NCI-H187 (cell line): ENCODE measurements at places on chromosomes 11 and 22.

DNA sequence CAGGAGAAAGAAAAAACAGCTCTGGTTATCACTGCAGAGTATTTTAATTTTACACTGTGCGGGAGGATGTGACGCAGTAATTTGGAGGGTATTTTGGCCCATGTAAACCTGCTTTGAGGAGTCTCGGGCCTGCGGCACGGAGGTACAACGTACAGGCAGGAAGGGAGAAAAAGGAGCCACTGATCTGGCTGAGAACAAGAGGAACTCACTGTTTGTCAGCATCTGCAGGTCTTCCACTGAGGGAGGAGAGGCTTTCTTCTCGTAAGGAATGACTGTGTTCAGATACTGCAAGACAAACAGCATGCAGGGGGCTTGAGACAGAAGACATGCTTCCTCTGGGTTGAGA, 44.0 kb downstream of the FEZ1 start:
- DNase-seq: no peak

- DNase-seq: no peak
Observed at GRCh38 chr11:79152511-79152910, 288.3 kb downstream of the TENM4 start.

GRCh38 chr11:128482512-128483191, 104.7 kb downstream of the ETS1 start:
- no peak for DNase-seq

GRCh38 chr22:17820879-17821439, 46.7 kb upstream of the BID start:
- DNase-seq: no peak

DNA sequence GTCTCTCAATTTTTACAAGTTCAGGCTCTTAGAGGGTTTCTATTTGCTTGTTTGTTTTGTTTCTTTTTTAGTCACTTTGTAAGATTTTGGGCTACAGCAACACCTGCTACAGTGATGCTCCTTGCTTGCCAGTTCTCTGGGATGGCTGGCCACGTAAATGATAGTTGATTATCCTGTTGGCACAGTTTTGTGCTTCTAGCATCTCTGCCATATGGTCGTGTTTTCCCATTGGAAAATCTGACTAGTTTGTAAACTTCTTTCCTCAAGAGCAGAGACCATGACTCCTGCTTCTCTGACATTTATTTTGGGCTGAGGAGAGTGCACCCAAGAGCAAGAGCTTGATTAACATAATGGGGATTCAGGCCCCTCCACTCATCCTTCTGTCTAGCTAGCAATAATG, 1621.6 kb upstream of the RAG2 start:
- DNase-seq: no peak

DNA sequence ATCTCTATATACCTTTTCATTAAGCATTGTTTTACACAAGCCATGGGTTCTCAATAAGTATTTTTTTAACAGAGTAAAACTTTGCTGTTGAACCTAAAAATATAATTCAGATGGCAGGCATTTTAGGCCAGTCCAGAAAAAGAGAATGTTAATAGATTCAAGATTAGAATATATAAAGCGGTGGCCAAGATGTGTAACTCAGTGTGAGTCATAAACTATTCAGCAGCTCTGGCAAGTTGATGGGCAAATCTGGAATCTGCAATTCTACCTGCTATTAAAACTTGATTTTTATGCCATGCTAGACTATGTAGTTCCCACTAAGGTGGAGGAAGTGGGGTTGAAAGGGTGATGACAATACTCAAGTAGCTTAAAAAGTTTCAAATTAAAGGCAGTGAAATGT, 45.4 kb downstream of the CASP12 start:
- DNase-seq: no peak

DNA sequence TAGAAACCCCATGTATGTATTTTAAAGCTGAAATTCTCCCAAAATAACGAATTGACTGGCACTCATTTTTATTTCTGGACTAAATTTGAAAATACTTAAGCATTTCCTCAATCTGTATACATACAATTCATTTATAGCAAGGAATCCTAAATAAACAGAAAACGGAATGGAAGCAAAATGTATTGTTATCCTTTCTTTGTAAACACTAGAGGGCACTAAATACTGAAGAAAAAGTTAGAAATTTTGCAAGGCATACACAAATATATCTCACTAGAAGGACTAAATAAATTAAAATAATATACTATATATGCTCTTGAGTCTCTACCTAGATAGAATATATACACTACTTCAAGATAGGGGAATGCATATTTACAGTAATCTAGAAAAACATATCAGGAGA, 23.1 kb upstream of the ANO5 start:
- DNase-seq: no peak

- DNase-seq: no peak
Observed at GRCh38 chr22:40009292-40009774, 14.6 kb downstream of the FAM83F start.

- no peak for DNase-seq
Observed at GRCh38 chr11:544817-545166, 7.5 kb downstream of the LRRC56 start.

GRCh38 chr11:18697576-18697975, 1.0 kb upstream of the TMEM86A start:
- DNase-seq: no peak

DNA sequence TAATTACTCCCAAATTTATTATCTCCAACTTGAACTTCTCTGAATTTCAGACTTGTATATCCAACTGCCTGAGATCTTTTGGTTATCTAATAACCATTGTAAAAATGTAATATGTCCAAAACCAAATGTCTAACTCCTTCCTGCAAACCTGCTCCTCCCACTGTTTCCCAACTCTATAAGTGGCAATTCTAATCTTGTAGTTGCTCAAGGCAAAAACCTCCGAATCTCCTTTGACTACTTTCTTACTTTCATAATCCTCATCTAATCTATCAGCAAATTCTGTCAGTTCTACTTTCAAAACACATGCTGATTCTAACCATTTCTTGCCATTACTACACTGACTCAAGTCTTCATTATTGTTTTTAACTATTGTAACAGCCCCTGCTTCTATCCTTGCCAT, 55.7 kb downstream of the FAM168A start:
- DNase-seq: no peak

DNA sequence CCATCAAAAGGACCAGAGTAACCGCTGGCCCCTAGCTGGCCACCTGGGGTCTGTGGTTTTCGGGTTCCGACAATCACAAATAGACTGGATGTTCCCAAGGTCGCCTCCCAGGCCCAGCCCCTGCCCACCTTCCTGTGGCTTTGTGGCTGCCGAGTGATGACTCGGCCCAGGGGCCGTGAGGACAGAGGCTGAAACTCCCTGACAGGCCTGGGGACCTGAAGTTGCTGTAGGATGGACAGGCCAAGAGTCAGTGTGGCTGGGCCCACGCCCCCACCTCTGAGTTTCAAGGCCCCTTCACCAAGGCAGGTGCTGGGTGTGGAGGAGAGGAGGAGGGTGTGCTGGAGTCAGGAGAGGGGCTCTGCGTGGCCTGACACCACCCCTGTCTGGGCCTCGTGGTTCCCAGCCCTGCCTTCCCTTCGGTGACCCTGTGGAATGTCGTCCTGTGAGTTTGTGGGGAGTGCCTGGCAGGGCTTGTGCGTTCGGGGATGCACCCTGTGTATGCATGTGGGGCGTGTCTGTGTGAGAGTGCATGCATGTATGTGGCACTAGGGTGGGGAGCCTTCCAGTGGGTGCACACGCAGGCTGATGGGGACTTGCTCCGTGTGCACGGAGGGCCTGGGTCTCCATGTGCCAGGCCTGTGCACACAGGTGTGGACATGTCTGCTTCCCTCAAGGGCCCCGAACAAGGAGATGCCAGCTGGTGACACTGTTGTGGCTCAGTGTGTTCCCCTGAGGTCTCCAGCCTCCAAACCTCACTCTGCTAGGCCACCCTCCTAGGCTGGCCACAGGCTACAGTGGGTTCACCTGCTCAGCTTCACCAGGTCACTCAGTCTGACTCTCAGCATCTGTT, 8.4 kb upstream of the MGAT3 start:
- no peak for DNase-seq

GRCh38 chr11:2772544-2773031, 72.8 kb upstream of the KCNQ1OT1 start:
- no peak for DNase-seq

DNA sequence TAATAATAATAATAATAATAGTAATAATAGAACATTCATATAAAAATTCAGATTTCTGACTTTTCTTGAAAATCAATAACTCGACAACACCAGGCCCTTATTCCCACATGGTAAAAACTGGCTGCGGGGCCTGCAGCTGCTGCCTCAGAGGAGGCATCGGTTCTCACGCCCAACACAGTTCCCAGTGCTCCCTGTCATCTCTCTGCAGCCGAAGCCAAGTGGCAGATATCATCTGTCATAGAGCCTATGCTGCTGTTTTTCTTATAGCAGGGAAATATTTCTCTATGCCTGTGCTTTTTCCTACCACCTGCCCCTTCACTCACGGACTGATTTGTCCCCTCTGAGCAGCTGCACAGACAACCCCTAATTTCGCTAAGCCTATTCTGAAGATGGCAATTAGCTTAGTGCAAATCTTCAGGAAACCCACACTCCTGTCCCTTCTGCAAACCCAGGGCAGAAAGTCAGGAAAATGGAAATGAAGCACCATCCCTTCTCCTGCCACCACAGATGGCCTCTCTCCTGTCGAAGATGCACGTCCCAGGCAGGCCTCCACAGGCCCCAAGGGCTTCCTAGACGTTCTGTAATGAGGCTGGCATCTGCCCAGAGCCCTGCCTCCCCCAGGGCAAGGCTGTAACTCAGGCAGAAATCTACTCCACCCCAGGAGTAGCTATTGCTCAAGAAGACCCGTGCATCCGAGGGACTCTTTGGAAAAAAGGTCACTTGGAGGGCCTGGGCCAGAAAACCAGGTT, 66.7 kb downstream of the SYN3 start:
- DNase-seq: no peak
